ENCODE measurements at places on chromosomes 1 and 21.

DNA sequence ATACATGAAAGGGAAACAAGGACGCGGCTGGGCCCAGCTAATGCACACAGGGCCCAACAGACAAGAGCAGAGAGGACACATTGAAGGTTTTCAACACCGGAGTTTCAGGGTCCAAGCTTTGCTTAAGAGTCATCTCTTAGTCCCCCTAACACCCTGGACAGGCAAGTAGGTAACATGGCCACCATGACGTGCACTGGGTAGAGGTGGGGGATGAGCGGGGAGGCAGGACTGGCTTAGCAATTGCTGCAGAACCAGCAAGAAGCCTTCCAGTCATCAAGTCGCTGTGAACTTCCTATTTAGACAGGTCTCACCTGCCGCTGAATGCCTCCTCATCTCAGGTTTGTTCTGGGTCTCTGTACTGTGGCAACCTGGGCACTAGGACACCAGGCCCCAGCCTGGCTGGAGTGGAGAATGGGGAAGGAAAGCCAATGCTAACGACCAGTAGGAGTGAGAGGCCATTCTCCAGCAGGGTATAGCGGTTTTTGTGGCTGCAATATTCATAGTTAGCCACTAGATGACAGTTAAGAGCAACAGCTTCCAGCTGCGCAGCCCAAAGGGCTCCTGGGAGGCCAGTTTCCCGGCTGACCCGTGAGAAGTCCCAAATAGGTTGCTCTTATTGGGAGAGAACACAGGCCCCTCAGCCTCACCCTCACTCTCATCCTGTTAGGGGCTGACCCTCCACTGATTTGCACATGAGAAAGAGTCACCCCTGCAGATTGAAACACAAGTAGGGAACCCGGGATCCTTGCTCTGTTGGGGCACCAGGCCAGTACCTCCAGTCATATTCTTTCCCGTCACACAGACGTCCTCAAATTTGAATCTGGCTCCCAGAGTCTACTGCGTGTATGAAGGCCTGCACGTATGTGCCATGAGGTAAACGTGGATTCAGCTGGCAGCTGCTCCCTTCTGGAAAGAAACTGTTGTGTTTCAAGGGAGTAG lies 6.0 kb upstream of the PIGC start:
- no peak for DNase-seq

- no peak for DNase-seq
These were observed 283.8 kb downstream of the MRPL39 start for GRCh38 chr21:25323356-25323949.

GRCh38 chr1:76006234-76006633 lies 68.3 kb upstream of the ST6GALNAC3 start:
- DNase-seq, result no peak

DNA sequence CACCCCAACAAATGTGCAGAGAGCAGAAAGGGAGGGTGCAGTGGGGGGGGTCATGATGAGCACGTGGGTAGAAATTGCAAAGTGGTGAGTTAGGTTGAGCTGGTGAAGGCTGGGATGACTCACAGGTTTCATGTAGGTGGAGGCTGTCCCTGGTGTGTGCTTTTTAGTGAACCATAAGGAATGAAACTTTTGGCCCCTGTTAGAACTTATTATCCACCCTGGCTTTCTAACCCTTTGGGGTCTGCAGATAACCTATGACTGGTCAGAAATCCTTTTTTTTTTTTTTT lies 46.9 kb downstream of the DOP1B start:
- DNase-seq, result no peak

DNA sequence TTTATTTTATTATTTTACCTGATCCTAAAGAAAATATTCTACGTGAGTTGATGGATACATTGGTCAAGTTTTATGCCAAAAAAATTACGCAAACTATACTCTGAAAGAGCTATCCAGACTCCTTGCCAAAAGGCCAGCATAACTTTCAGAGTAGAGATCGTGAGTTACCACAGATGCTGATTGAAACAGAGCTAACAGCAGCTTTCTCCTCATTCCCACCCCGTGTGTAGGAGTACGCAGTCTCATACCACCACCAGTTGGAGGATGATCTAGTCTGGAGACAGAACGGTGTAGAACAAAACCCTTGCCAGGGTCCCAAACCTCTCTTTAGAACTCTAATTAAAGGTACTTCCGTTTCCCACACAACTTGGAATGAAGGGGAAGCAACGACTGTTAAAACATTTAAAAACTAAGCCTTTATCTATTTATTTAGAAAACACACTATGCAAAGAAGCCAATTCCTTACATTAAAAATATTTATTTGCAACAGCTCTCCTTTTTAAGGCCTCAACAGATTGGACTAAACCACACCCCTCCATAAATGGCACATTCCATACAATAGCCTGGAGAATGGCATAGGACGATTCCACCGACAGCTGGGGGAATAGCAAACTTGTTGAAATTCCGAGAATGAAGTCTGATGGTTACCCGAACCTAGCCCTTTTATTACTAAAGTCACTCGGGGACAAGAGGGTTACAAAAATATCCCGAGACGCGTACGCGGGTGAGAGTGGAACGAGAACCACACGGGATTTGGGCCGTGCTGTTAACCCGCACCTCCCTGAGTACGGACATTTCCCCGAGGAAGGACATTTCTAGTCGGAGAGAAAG lies 1.4 kb downstream of the NUCKS1 start:
- no peak for DNase-seq

GRCh38 chr1:213998785-213999184 lies 11.0 kb downstream of the PROX1 start:
- DNase-seq, result no peak

DNA sequence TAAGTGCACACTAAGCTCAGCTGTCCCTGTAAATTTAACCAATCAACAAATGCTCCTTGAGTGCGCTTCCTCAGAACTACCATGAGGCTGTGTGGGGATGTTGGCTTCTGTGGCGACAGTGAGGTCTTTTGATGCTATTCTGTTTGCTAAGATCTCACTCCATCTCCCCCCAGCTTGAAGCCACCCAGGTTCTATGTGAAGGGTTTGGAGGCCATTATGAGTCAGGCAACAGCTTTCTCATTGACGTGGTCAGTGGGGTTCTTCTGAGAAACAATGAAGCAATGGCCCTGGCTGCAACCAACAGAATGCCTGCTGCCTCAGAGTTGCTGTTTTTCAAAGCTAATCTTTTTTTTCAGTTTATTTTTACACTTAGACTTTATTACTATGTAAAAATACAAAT lies 205.5 kb downstream of the PTBP2 start:
- no peak for DNase-seq

- DNase-seq, result no peak
These were observed 99.0 kb downstream of the IER5 start for GRCh38 chr1:181187337-181188126.

GRCh38 chr1:38586993-38587646 lies 272.5 kb downstream of the RRAGC start:
- DNase-seq, result no peak

DNA sequence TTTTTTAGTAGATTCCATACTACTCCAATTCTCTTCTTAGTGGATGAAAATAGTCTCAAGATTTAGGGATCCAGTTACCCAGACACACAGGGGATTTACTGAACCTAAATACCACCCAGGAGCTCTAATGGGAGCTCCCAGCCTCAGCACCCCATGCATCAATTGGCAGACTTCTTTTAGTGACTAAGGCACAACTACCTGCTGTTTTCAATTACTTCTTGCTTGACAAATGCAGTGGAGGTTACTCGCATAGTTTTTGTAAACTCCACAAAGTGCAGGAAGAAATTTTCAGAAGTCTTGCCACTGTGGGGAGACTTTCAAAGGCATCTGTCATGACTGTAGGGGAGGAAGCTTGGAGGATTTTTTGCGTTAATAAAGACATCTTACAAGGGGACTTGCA lies 35.5 kb upstream of the MAP10 start:
- DNase-seq, result no peak

- DNase-seq, result no peak
These were observed 3.0 kb downstream of the RASSF5 start for GRCh38 chr1:206510371-206510770.

DNA sequence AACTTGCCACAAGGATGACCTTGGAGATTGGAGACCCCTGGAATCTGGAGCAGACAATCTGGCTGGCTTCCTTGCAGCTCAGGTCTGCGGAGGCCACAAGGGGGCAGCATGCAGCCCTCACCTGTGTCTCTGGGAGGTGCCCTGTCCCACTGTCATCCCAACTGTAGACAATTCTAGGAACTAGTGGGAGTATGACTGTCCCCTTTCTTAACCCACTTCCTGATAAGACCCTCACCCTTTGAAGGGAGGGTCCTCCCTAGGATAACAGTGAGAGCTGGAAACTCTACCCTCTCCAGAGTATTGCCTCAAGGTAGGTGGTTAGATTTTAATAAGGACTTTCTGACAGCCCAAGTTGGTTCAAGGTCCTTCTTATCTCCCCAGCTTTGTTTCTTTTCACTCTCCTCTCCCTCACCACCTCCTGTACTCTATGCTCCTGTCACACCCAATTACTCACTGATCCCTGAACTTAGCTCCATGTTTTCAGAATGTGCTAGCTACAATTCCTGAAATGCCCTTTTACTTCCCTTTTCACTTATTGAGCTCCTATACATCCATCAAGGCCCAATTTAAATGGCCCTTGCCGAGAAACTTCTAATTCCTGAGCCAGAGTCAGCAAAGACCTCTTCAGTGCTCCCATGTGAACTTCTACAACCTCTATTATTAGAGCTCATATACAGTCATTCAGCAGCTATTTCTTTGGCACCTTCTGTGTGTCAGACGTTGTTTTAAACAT lies 9.2 kb upstream of the KCNQ4 start:
- DNase-seq, result no peak

GRCh38 chr1:10960411-10961299 lies 51.8 kb upstream of the TARDBP start:
- DNase-seq, result peak; percentile 63

DNA sequence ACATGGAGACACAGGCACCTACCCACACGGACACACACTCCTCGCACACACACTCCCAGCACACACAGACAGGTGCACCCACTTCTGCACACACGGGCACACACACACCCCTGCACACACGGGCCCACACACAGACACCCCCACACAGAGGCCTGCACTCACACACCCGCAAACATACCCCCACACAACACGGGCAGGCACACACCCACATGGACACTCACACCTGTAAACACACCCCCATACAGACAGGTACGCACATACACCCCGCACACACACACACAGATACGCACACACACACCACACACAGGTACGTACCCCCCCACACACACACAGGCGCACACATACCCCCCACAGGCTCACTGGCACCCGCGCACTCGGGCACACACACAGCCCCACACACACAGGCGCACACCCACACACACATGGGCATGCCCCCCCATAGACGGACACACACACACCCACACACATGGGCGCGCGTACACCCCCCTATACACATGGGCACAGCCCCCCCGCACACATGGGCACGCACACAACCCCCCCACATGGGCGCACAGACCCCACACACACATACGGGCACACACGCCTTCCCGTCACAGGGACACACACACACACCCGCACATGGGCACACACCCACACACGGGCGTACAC lies 6.1 kb downstream of the ATAD3A start:
- DNase-seq, result no peak

DNA sequence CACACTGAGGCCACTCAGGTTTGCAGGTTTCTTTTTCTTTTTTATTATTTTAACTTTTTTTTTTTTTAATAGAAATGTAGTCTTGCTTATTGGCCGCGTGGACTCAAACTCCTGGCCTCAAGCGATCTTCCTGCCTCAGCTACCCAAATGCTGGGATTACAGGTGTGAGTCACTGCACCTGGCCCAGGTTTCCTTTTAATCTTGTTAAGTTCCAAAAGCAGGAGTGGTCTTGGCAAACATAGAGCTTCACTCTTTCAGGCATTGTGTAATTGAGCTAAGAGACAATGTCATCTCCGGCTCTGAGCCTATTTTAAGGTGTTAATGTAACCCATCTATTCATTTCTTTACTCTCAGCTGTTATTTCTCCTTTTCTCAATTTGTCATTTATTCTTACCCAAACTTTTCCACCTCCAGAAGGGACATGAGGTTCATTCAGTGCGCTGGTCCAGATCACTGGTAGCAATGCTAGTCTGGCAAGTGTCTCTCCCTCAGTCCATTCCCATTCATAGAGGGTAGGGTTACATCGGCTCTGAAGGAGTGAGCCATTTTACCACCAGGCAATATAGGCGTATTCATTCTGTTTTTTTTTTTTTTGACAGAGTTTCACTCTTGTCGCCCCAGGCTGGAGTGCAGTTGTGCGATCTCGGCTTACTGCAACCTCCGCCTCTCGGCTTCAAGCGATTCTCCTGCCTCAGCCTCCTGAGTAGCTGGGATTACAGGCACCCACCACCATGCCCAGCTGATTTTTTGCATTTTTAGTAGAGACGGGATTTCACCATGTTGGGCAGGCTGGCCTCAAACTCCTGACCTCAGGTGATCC lies 11.3 kb upstream of the MFSD2A start:
- no peak for DNase-seq

GRCh38 chr1:69858534-69858933 lies 290.8 kb downstream of the LRRC7 start:
- no peak for DNase-seq

DNA sequence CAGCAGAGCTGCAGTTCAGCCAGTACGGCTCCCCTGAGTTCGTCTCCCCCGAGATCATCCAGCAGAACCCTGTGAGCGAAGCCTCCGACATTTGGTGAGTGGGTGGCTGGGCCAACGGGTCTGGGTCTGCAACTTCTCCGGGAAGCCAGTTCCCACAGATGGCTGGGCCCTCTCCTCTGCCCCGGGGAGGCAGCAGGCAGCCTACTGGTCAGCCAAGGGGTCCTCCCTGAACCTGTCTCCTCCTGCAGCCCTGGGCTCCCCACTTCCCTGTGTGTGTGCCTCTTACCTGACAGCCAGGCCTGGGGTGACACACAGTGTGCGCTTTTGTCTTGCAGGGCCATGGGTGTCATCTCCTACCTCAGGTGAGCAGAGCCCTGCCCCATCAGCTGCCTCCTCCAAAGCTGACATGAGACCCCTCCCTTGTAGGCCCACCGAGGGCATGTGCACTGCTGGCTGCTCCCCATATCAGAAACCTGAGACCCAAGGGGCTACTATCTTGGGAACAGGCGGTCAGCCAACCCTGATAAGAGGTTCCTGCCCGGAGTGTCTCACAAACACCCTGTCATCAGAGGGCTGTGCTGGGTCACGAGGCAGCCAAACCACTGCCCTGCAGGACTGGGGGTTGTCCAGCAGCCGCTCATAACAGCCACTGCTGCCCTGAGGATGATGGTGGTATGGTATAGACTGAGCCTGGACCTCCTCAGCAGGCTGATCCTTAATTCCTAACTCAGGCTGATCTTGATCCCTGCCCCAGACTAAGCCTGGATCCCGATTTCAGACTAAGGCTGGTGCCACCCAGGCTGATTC lies 37.6 kb downstream of the TRIM11 start:
- no peak for DNase-seq

GRCh38 chr1:48480504-48480903 lies 8.5 kb upstream of the SPATA6 start:
- DNase-seq, result no peak

DNA sequence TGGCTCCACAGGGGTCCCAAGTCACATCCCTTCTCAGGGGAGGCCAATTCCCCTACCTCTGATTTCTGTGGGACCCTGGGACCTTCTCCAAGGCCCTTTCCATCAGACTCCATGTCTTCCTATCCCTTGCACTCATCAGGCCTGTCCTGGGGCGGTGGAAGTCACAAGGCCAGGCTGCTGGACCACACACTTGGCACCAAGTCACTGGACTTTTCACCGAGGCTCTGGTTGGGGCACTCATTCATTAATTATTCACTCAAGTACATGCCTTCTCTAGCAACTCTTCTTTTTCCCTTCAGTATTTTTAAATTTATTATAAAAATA lies 11.2 kb upstream of the FOXO6 start:
- DNase-seq, result no peak

- DNase-seq, result no peak
These were observed 60.1 kb downstream of the KIAA0040 start for GRCh38 chr1:175132436-175132835.
